ENCODE measurements at places on chromosomes 16 and 17.

- DNase-seq: no peak
Measured at GRCh38 chr16:88688013-88688778, 1.9 kb upstream of the SNAI3 start.

GRCh38 chr17:2064980-2065785 is 10.3 kb downstream of the HIC1 start:
- peak; percentile 43 for DNase-seq

DNA sequence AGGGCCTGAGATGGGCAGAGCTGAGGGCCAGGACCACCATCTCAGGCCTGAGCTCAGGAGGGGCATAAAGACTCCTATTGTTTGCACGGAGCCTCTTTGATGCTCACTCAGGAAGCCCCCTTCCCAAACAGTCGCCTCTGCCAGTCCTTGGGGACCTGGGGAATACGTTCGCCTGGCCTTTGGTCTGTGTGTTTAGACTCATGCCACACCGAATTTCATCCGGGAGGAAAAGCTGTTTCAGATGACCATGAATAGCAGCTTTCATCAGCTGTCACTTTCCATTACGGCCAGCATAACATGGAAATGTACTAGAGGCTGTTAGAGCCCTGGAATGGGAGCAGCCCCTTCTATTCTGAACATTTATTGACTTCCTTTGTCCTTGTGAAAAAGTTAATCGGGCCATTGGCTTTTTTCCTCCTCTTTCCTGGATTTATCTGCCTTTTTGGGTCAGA is 139.0 kb downstream of the HS3ST3A1 start:
- no peak for DNase-seq

DNA sequence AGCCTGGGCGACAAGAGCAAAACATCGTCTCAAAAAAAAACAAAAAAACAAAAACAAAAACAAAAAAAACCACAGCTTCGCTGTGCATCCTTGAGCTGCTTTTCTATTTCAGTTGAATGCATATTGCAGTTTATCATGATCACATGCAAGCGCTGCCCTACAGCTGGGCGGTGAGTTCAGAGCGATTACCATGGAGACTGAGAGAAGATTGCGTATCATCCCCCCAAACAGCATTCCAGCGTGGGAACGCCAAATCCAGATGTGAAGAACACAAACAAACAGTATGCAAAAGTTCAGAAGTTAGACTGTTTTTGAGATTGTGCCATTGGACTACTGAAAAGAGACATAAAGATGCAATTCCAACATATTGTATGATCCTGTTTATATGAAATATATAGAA is 15.1 kb upstream of the SLC52A1 start:
- DNase-seq: no peak

GRCh38 chr17:45310380-45311324 is 6.2 kb downstream of the MAP3K14 start:
- no peak for DNase-seq

- no peak for DNase-seq
Measured at GRCh38 chr16:28311913-28312312, 19.6 kb downstream of the SBK1 start.

- DNase-seq: peak; percentile 46
Measured at GRCh38 chr17:31309556-31309955, 4.3 kb downstream of the EVI2B start.

- no peak for DNase-seq
Measured at GRCh38 chr16:50386139-50386538, 17.4 kb upstream of the BRD7 start.

- DNase-seq: no peak
Measured at GRCh38 chr17:46038414-46038813, 39.4 kb downstream of the STH start.

DNA sequence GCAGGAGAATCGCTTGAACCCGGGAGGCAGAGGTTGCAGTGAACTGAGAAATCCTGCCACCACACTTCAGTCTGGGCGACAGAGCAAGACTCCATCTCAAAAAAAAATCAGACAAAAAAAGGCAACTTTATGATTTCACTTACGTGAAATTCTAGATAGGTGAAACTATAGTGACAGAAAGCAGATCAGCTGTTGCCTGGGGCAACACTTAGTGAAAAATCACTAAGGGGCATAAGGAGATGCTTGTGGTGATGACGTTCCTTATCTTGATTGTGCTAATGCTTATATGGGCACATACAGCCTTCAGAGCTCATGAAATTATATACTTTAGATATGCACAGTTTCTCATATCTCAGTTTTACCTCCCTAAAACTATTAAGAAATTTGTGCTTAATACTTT is 41.6 kb upstream of the SLC5A10 start:
- DNase-seq: no peak

GRCh38 chr17:80931421-80932265 is 60.0 kb upstream of the CHMP6 start:
- no peak for DNase-seq

GRCh38 chr17:4944163-4944553 is 4.1 kb downstream of the RNF167 start:
- DNase-seq: peak; percentile 62

DNA sequence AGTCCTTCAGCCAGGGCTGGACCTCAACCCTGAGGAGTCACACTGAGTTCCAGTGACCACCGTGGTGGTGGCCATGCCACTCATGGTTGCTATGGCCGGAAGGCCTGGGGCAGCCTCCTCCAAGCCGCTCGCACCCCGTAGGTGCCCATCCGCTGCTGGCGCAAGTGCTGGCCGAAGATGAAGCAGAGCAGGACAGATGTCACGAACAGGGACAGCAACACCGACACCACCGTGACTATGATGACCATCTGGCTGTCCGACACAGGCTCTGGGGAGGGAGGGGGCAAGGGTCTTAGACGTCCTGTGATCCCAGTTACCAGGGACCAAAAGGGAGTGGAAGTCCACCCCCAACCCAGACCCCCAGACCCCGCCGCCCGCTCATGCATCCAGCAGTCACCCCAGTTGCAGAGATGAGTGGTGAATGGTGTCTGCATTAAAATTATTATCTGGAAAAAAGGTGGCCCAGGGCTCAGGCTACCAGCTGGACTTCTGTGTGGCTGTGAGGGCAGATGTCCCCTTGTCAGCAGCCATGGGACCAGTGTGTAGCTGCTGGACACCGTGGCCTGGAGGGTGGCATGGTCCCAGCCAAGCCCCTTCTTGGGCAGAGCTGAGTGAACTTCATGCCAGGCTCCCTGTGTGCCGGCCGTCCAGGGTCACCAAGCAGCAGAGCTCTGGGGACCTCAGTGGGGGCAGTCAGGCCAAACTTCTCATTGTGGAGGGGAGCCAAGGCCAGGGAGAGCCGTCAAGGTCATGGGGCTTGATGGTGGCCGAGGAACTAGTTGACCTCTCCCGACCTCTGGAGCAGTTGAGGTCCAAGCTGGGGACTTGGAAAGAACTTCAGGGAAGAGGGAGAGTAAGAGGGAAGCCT is 4.7 kb downstream of the PRR29 start:
- DNase-seq: no peak

GRCh38 chr16:20676837-20677236 is 20.6 kb downstream of the ACSM1 start:
- no peak for DNase-seq

- no peak for DNase-seq
Measured at GRCh38 chr17:7114875-7115614, 423 bp upstream of the ASGR2 start.

DNA sequence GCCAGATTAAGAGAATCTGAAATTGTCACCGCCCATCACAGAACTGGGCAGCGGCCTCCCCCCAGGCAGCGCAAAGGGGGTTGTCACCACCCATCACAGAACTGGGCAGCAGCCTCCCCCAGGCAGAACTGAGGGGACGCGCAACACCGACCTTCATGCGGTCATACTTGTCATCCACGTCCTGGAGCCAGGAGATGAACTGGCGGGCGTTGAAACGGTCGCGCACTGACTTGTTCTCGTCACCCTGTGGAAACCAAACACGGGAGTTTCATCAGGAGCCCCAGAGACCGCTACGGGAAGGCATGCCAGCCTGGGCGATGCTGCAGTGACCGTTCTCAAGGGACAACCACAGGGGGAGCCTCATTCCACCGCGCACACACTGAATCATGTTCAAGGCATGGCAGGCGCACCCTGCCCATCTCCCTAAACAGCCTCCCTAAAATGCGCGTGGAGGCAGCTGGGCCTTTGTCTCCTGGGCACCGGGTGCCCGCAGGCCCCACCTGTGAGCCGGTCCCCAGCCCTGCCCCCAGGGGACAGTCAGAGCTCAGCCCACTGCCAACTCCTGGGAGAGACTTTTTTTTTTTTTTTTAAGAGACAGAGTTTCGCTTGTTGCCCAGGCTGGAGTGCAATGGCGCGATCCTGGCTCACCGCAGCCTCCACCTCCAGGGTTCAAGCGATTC is 53.3 kb downstream of the ZNF778 start:
- no peak for DNase-seq

DNA sequence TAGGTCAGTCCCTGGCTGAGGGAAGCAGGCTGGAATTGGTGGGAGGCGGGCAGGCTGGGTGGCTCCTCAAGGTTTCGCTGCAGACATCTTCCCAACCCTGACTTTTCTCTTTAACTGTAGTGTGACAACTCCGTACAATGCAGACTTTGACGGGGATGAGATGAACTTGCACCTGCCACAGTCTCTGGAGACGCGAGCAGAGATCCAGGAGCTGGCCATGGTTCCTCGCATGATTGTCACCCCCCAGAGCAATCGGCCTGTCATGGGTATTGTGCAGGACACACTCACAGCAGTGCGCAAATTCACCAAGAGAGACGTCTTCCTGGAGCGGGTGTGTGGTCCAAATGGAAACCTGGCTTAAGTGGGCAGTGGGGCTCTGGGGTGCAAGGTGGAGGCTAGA is 15.0 kb downstream of the POLR2A start:
- no peak for DNase-seq

DNA sequence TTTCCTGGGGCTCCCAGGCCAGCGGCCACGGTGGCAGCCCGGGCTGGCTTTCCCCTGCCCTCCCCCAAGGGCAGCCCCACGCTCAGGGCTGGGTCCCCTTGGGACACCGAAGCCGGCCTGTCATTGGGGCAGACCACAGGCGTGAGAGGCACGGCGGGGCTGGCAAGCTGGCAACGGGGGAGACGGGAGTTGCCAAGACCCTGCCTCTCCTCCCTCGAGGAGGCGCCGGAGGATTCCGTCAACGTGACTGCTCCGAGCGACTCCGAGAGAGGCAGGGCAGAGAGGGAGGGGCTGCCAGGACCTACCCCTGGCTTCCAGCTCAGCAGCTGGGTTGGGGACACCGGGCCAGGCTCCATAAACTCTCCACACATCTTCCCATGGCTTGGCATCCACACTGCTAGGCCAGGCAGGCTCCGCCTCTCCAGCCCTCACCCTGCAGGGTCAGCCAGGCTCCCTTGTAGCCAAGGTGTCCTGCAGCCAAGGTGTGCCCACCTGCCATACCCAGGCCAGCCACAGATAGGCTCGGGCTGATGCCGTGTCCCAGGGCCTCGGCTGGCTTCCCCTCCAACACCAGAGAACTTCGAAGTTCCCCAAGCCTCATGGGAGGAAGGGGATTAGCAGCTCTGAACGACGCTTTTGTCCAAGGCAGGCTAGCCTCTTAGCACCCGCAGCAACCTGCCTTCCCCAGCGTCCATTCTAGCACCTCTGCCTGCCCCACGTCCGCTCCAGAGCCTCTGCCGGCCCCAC is 25.5 kb downstream of the TIMM22 start:
- DNase-seq: no peak

GRCh38 chr16:4270595-4270994 is 2.2 kb downstream of the TFAP4 start:
- no peak for DNase-seq

DNA sequence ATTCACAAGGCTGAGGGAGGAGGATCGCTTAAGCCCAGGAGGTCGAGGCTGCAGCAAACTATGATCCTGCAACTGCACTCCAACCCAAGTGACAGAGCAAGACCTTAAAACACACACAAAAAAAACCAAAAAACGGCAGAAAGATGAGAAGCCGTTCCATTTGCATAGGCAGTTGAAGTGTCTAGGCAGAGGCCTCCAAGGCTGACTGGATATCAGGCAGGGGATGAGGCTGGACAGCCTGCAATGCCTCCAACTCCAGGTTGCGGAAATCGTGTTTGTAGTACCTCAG is 2.0 kb upstream of the FBXL19 start:
- no peak for DNase-seq

DNA sequence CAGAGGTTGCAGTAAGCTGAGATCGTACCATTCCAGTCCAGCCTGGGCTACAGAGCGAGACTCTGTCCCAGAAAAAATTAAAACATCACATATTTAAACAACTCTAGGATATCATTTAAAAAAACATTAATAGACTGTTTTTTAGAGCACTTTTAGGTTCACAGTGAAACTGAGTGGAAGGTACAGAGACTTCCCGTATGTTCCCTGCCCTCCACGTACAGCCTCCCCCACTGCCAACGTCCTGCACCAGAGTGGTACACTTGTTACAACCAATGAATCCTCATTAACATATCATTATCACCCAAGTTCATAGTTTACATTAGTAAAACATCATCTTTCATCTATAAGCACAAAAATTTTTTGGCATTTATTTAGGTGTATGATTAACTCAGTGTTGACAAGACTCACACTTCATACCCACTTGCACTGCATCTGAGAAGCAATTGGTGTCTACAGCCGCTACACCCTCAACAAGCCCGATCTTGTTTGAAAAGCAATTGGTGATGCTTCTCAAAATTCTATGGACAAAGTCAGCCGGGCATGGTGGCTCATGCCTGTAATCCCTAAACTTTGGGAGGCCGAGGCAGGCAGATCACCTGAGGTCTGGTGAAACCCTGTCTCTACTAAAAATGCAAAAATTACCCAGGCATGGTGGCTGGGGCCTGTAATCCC is 39.9 kb upstream of the STH start:
- no peak for DNase-seq

- DNase-seq: no peak
Measured at GRCh38 chr17:19001907-19002590, 2.5 kb downstream of the FAM83G start.

DNA sequence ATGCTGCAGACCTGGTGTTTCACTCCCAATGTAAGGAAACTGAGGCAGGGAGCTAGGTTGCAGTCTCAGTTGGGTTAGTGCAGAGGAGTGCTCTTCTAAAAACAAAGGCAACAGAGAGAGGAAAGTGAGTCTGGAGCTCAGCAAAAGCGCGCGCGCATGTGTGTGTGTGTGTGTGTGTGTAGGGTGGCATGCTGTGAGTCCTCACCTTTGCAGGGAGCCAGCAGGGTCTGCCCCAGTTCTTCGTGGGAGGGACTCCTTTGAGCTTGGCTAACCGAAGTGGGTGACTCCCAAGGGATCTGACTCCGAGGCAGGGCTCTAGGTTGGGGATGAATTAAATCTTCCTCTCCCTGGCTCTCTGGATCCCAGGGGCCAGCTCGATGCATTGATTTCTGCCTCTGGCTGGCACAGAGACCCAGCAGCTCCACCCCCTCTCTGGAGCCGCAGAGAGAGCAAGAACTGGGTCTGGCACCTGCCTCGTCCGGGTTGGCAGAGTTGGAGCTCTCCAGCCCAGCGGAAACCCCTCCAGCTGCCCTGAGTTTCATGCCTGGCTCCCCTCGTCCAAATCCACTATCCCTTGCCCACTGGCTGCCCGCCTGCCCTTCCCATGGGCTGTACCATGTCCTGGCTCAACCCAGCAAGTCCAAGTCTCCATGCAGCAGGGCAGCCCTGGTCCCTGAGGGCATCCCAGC is 1.3 kb upstream of the BTBD17 start:
- DNase-seq: no peak

- DNase-seq: peak; percentile 30
Measured at GRCh38 chr16:87780385-87780989, 14.7 kb upstream of the KLHDC4 start.

- peak; percentile 10 for DNase-seq
Measured at GRCh38 chr16:47574091-47575054, 113.2 kb downstream of the PHKB start.

- DNase-seq: no peak
Measured at GRCh38 chr17:43983515-43984411, 20.7 kb upstream of the NAGS start.

All from CD4-positive, alpha-beta T cell treated with Interleukin-2 at 100 ng/mL for 4 hours (primary cell).